ENCODE measurements at places on chromosomes 5 and 9.

- DNase-seq: no peak
Observed at GRCh38 chr5:41559184-41559583, 48.8 kb upstream of the PLCXD3 start.

DNA sequence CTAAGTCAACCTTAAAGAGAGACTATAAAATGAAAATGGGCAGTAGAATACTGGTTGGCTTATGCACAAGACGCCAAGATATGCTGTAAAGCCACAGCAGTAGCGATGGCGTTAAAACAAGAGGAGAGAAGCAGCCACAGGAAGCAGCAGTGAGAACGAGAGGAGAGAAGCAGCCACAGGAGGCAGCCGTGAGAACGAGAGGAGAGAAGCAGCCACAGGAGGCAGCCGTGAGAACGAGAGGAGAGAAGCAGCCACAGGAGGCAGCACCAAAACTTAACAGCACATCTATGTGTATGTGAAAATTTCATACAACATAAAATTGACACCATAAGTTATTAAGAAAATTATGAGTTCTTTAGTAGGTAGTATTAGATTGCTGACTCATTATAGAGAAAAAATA, 2318.6 kb upstream of the ACO1 start:
- no peak for DNase-seq

- no peak for DNase-seq
Observed at GRCh38 chr9:114283551-114284111, 39.3 kb upstream of the ORM1 start.

GRCh38 chr9:115305543-115305942, 187.6 kb upstream of the TNC start:
- no peak for DNase-seq

- DNase-seq: peak; percentile 60
Observed at GRCh38 chr5:131749138-131749537, 47.7 kb downstream of the FNIP1 start.

DNA sequence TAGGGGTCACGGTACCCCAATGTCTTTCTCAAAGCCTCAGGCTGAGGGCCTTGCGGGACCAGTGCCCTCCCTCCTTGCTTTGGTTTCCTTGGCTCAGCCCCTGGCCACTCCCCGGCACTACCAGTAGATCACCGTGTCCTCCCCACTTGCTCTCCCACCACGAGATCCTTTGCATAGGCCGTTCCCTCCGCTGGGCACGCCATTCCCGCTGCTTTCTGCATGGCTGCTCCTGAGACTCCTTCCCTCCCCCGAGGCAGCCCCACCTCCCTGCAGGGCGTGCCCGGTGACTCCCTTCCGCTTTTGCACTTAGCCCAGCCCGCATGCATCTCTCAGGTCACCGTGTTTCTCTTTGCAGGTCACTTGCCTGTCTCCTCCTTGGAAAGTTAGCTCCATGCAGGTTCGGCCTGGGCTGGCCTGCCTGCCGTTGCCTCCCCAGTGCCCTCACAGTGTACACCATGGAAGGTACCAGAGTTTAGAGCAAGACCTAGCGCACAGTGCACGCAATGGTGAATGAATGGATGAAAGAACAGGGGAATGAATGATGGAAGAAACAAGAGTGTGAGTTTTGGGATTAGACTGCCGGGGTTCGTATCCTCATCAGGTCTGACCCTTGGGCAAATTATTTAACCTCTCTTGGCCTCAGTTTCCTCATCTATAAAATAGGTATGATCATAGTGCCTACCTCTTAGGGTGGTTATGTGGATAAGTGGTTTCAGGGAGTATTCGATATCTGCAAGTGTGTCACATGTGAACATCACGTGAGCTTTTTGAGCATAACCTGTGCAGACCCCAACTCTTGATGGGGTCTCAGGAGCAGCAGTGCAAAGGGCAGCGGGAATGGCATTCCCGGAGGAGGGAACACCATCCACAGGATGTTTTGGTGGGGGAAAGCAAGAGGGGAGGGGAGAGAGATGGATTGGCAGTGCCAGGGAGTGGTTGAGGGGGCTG, 214.3 kb downstream of the C9orf50 start:
- peak; percentile 33 for DNase-seq

DNA sequence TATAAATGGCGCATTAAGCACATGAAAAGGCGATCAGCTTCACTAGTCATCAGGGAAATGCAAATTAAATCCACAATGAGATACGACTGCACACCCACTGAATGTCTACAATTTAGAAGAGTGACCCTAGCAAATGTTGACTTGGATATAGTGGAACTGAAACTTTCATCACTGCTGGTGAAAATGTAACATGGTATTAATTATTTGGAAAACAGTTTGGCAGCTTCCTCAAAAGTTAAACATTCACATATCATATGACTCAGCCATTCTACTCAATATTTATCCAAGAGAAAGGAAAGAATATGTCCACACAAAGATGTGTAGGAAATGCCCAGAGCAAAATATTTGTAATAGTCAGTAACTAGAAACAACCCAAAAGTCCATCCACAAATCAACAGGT, 146.5 kb downstream of the LPAR1 start:
- no peak for DNase-seq

All from erythroblast (primary cell).